ENCODE measurements at places on chromosomes 16 and 17.
A peak's percentile ranks its signal among the peaks of the same experiment; 100 is the strongest.

- no peak for DNase-seq
These were observed 210.0 kb downstream of the BCAS3 start for GRCh38 chr17:60887614-60888028.

GRCh38 chr16:9797306-9797705 lies 384.9 kb downstream of the GRIN2A start:
- no peak for DNase-seq

GRCh38 chr16:68548947-68549346 lies 9.9 kb downstream of the ZFP90 start:
- DNase-seq, result no peak

- no peak for DNase-seq
These were observed 408.9 kb downstream of the PMP22 start for GRCh38 chr17:14856176-14856575.

- DNase-seq, result no peak
These were observed 8.6 kb downstream of the TMEM94 start for GRCh38 chr17:75465039-75465438.

- peak; percentile 48 for DNase-seq
These were observed 55.8 kb upstream of the GSE1 start for GRCh38 chr16:85557083-85557970.

DNA sequence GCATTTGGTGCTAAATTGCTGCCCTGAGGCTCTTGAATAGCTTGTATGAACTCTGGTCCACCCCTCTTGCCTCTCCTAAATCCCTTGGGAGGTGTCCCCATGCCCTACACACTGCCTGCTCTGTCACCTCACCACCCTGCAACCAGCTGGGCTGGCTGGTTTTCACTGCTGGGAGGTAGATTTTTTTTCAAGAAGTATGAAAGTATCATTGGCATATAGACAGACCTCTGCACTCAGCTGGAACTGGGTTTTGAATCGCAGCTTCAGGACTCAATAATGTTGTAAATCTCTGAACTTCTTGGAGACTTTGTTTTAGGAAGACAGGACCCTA lies 184.9 kb downstream of the MSI2 start:
- DNase-seq, result no peak

All from GM19239 (cell line).